Natural killer cell treated with Interleukin-12 subunit alpha and Interleukin-12 subunit beta and Interleukin-15 and Interleukin-18, amount 100 ng/mL, for 72 hours (primary cell): ENCODE measurements at places on chromosomes 5 and 9.

DNA sequence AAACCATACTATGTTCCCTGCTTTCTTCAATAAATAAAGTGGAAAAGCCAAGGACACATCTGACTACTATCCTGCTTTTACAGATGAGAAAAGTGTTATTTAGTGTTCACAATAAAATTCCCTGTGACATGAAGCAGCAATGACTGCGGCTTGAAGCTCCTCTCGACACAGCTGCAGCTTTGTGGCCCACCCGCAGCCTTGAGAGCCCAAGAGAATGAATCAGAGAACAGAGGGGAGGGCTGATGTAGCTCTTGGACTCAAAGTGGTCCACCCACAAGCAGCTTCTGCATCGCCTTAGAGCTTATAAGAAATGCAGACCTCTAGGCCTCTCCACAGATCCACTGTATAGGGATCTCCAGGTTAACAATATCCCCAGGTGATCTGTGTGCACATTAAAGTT, 181.3 kb upstream of the GNA14 start:
- no peak for DNase-seq

GRCh38 chr9:137086531-137087408, at the start of gene MAN1B1:
TSS of gene MAN1B1 (plus strand) at chr9:137086985. CDS start at chr9:137087000, 15 bp downstream.
- DNase-seq = peak; percentile 100

- no peak for DNase-seq
Observed at GRCh38 chr5:32581010-32581785, 4.2 kb upstream of the SUB1 start.

DNA sequence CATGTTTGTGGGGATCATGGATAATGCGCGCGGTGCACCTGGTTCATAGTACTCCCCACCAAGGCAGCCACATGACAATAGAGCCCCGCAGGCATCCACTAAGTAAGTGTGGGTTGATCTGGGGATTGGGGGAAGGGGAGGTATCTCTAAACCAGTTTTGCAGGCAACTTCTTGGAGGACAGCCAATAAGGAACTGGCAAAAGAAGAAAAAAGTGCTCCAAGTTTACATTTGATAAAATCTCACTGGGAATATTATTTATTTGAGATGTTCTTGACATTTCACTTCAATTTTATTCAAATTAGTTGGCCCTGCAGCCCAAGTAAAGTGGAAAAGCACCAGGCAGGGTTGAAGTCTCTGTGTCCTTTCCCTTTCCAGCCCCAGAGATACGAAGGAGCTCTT, 8.5 kb downstream of the FBP1 start:
- no peak for DNase-seq

DNA sequence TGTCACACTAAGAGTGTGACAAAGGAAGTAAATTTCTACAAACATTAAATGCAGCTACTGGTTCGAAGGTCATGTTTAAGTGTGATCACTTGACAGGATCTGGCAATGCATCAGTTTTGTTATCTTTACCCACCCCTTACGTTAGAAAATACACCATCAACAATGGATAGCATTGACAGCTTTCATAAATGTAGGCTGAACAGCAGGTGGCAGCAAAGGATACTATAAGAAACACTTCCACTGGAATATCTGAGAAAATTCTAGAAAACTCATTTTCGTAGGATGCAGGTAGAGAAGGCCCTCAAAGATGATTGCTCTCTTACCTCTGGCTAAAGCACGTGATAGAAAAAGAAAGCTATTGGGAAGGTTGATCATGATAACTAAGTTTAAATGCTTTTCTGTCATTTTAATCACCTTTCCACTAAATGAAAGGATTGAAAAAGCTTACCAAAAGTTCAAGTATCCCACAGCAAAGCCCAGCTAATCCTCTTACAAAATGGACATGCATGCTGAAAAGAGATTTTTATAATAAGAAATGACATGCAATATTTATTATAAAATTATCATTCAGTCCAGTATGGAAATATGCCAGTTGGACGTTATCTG, 292.5 kb downstream of the PARP8 start:
- DNase-seq = no peak

GRCh38 chr5:14440223-14440581, 141.4 kb upstream of the OTULINL start:
- no peak for DNase-seq

DNA sequence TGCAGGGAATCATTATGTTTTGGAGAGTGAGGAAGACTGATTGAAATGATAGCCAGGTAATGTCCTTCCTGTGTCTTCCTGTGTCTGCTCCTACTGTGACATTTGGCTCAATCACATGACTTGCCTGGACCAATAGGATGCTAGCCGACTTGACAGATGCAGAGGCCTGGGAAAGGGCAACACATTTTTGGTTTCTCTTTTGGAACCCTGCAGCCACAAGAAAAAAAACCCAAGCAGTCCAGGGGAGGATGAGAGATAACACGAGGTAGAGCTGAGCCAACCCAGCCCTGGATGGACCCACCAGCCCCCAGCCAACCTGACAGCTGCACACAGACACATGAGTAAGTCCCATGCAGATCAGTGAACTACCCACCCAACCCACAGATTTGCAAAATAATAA, 256.1 kb upstream of the SMARCA2 start:
- no peak for DNase-seq

GRCh38 chr5:138726848-138727247, 26.4 kb upstream of the CTNNA1 start:
- no peak for DNase-seq

- DNase-seq = no peak
Observed at GRCh38 chr9:77224746-77225312, 47.5 kb downstream of the VPS13A start.

DNA sequence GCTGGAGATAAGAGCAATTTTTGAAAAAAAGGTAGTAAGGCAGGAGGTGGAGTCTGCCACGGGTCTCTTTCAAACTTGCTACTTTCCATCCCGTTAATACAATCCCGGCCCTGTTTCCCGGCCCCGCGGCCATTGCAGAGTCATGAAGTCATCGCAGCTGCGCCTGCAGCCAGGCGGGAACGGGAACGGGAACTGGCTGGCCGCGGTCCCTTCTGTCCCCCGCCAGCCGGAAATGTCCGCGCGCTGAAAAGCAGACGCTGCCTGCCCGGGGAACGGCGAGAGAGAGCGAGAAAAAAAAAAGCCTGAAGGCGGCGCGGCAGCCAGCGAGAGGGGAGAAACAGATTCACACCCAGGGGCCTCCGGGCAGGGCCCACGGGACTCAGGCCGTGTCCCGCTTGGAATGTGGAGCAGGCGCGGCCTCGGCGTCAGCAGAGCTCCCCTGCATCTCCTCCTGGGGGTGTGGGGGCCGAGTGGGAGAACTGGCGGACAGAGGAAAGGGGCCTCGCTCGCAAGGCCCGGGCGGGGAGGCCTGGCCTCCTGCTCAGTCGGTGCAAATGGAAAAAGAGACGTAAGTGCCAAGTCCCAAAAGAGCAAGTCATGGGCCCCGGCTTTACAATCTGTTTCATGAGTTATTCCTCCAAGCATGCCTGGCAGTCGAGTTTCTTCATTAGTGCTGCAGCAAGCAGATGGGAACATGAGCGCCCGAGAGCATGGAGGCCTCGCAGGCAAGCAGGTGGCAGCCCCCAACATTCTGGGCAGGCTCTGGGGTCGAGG, 201.2 kb upstream of the GAS1 start:
- no peak for DNase-seq

DNA sequence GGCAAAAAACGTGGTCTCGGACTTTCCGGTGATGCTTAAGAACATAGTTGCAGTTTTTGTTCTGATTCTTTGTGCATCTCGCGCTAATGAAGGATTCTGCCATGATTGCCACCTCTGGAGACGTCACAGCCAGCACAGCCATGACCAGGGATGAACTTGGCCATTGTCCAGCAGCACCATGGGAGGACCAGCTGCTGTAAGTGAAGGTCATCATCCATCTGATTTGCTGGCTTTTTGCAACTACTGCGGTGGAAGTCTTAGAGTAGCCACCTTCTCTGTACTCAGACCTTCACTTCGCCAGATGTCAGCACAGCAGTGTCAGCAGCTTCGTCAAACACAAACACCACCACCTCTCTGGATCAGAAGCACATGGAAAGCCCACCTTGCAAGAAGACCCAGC, 45.7 kb downstream of the NSUN2 start:
- no peak for DNase-seq

- no peak for DNase-seq
Observed at GRCh38 chr5:91374893-91375520, 8.1 kb downstream of the ARRDC3 start.

- no peak for DNase-seq
Observed at GRCh38 chr9:995192-995591, 18.7 kb downstream of the DMRT3 start.

DNA sequence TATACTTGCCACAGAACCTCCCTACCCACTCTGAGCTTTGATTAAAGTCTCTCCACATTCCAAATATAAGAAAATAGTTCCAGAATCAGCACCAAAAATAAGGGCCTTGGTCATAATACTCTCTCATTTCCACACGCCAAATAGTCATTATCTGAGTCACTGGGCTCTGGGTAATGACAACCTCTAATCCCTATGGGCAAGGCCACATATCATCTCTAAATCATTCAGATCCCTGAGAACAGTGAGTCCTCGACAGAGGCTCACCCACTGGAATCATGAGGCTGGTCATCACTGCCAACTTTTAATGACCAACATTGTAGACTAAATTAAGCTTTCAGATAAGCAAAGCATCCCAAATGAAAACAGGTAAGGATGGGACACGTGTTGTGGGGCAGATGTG, 28.1 kb downstream of the FAM114A2 start:
- DNase-seq = no peak

- DNase-seq = no peak
Observed at GRCh38 chr5:97534166-97534565, 351.1 kb upstream of the RIOK2 start.

- DNase-seq = no peak
Observed at GRCh38 chr5:134007581-134008265, 2.9 kb upstream of the VDAC1 start.

DNA sequence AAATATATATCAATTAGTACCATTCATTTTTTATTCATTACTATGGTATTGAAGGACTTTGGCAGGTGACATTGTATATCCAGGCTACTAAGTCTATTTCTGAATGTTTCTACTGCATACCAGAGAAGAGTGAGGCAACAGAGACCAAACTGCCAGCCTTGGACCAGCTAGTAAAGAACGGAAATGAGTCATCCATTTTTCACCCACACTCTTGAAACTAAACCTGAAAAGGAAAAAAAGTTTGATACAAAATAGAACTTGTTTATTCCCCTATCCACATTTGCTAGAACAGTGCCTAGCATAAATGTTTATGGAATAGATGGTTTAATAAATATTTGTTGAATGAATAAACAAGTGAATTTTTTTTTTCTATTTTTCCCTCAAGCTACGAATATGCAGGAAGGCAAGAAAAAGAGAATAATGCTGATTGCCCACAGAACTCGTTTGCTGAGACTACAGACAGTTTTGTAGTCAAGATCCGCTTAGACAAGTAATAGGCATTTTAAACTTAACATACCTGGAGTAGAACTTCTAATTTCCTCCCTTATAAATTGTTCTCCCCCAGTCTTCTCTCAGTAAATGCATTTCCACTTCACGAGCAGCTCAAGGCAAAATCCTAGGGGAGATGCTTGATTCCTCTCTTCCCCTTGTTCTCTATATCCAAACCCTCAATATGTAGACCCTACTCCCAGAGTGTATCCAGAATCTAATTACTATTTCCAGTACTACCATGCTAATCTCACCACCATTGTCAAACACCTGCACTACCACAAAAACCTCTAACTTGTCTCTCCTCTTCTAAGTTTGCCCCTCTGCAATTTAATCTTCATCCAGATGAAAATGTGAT, 146.2 kb upstream of the RASA1 start:
- no peak for DNase-seq

DNA sequence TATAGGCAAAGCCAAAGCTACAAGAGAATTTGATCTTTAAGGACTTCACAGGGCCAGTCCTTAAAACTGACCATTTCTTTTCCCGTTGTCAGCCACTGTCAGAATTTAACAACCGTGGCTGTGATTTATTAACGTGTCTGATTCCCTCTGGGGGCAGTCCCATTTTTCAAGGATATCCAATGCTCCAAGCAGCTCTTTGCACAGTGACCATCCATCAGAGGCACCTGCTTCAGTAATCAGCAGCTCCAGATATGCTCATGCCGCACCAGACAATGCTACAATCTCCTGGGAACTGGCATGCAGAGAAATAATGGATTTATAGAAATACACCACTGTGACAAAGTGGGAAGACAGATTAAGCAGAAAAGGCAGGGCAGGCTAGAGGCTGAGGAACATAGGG, 163.3 kb upstream of the PPP1R2B start:
- no peak for DNase-seq

DNA sequence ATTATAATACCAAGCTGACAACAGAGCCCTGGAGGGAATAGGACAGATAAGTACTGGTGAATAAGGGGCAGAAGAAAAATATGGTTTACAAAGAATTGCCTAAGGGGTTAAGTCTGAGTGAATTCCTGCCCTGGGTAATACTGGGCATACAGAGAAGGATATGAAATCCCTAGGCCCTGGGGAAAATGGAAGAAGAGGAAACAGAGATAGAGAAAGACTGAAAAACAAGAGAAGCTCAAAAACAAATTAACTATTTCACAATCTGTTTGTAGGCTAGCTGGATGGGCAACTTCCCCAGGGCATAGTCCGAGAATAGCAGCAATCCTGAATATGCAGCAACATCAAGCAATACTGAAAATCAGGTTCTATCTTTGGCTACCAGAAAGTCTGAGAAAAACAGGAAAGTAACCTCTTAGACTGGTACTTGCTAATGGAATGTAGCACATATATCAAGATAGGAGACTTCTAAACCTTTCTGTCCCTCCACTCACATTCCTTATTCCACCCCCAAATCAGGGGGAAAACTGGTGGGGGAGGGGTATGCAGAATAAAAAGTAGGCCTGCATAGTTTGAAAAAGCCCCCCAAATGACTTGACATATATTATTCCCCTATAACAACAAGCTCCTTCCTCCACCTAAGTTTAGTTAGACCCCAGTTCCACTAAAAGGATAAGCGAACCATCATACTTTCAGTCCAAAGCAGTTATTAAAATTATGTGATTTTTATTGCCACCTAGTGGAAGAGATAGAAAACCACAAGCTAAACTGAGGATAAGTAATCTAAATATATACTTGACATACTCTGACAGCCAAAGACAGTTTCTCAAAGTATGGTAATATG, 20.6 kb downstream of the SLC38A9 start:
- DNase-seq = no peak

- no peak for DNase-seq
Observed at GRCh38 chr5:55925712-55926111, 69.1 kb downstream of the IL6ST start.
